ENCODE measurements at places on chromosomes 3 and 15.

- DNase-seq: peak; percentile 94
Observed at GRCh38 chr15:68187559-68187958, 17.6 kb downstream of the CALML4 start.

DNA sequence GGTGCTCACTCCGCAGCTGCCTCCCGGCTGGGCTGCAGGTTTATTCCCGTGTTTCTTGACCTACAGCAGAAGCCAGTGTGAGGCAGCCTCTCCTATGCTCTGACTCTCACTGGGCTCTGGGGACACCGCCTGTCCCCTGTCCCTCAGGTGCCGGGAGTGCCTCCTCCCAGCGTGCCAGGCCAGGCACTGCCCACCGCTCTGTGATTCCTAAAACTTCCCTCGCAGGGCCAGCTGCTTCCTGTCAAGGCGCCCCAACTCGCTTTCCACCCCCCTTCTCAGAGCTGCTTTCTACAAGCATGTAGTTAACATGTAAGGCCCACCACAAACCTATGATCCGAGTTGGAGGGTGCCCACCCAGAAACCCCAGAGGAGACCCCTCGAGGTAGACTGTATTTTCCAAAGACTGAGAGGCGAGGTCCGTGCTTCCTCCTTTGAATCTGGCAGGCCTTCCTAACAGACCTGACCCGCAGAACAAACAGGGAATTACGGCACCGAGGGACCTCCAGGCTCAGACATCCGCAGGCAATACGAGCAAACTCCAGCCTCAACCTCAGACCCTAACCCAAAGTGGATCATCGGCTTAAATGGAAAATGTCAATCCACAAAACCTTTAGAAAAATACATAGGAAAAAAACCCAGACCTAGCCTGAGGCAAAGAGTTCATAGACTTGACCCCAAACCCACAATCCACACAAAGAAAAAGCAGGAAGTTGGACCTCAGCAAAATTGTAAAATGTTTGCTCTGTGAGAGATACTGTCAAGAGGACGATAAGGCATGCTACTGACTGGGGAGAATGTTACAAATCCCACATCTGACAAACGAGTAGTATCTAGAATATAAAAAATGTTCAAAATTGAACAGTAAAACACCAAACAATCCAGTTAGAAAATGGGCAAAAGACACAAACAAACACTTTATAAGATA lies 121.3 kb upstream of the IQSEC1 start:
- DNase-seq: no peak

DNA sequence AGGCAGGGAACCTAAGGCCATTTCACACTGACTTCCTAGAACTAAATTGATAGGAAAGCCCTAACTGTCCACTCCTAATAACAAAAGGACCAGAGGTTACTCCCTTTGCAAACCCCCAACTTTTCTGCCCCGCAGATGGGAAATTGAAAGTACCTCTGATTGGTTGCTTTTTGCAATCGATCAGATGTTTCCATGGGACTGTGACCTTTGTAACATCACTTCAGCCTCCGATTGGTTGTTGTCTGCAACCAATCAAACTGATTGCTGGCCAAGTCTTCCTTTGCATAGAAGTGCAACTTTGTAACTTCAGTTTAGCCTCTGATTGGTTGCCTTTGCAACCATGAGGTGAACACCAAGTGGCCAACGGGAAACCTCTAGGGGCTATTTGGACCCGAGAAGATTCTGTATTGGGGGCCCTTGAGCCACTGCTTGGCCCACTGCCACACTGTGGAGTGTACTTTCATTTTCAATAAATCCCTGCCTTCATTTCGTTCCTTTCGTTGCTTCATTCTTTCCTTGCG lies 11.3 kb upstream of the KNL1 start:
- no peak for DNase-seq

- DNase-seq: no peak
Observed at GRCh38 chr3:176896640-176897039, 300.6 kb downstream of the TBL1XR1 start.

- DNase-seq: no peak
Observed at GRCh38 chr15:55218056-55218455, 21.3 kb upstream of the RSL24D1 start.

DNA sequence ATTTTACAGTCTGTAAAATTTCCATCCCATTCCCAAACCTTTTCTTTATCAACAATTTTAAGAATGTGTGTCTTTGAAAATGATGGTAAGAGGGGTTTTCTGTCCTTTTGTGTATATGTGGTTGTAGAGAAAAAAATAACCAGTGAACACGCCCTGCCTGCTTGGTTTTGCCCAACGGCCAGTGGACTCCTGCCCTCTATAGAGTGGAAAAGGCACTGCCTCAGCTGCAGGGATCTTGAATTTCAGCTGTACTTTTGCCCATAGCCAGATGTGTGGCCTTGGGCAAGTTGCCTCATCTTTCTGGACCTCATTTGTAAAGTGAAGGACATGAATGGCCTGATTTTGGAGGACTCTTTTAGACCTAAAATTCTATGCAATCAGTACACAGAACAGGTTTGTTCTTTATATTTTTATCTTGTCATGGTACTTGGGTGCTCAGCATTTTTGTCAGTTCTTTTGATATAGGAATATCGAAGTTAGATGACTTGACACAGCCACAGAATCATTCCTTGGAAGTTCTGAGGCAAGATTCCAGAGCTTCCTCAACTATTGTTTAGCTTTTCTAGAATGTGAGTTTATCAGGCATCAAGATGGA lies 81.0 kb downstream of the CLDN11 start:
- DNase-seq: peak; percentile 67

- peak; percentile 77 for DNase-seq
Observed at GRCh38 chr3:141487521-141488252, 860 bp downstream of the RASA2 start.

DNA sequence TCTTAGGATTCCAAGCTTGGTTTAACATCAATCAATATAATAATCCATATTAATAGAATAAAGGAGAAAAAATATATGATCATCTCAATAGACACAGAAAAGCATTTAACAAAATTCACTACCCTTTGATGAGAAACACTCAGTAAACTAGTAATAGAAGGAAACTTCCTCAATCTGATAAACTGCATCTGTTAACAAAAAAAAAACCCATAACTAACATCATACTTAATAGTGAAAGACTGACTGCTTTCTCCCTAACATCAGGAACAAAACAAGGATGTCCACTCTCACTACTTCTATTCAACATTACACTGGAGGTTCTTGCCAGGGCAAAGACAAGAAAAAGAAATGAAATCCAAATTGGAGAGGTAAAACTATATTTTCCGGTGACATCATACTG lies 30.5 kb downstream of the LRRK1 start:
- DNase-seq: no peak

GRCh38 chr3:31307131-31307785 lies 225.5 kb upstream of the STT3B start:
- no peak for DNase-seq

DNA sequence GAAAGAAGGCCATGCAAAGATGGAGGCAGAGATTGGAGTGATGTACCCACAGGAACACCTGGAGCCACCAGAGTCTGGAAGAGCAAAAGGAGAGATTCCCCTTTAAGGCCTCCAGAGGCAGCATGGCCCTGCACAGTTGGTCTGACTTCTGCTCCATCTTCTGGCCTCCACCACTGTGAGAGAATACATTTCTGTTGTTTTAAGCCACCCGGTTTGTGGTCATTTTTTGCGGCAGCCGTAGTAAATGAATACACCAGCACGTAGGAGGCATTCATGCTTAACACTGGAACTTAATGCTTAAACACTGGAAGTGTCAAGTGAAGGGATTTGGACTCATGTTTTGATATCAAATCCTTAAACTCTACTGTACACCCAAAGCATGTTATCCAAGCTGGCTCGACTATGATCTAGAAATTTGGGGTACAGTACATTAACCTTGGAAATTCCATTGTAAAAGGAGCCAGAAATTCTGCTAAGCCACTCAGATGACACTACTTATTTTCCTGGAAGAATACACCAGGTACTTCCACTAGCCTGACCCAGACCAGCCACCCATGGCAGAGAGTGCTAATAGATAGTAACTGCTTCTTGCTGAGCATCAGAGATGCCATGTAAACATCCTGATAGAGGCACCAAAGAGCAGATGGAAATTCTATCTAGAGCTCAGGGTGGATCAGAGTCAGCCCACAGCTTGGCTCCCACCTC lies 190.9 kb downstream of the ADAMTS9 start:
- DNase-seq: no peak

DNA sequence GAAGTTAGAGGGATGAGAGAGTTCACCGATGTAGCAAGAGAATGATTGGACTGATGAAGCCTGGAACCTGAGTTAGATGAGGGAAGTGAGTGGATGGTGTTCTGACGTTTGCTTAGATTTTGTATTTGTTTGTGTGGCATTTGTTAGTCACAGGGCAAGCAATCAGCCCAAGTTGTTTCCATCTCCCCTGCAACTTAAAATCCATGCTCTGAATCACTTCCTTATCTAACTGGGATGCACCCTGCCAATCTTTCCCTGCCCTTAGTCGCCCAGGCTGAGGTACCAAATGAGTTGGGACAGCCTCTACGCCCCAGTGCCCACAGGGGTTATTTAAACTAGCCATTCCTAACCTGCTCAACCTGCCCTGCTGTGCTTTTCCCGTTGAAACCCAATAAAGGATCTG lies 12.6 kb downstream of the PAQR5 start:
- DNase-seq: no peak

- no peak for DNase-seq
Observed at GRCh38 chr15:40914486-40914885, 14.7 kb upstream of the DLL4 start.

DNA sequence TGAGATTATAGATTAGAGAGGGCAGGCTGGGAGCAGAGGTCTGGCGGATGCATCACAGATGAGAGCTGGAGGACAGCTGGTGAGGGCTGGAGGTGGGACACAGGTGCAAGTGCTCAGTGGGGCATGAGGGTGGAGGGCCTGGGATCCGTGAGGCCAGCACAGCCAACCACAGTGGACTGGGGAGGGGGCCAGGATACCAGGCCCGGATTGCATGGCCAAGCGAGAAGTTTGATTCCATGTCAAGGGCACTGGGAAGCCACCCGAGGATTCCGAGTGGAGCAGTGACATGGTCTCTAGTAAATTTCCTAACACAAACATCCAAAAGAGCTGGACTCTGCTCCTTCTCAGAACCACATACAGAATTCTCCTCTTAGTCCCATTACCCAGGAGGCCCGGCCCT lies 44.0 kb upstream of the SLC41A3 start:
- DNase-seq: no peak

DNA sequence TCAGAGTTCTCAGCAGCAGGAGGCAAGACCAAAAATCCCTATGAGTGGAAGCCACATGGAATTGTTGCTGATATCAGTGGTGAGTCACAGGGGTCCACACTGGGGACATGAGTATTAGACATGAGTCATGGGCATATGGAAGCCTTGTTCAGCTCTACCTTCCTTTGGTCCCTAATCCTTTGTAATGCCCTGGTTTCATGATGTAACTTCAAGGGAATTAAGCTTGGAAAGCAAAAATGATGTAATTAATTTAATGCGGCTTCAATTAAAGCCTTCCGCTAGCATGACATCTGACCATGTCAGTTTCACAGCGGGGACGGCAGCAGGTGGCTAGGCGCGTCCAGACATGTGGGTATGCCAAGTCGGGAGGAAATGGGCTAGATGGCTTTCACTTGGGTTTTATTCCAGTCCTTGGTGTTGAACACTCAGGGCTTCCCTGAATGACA lies 176.1 kb upstream of the RGMA start:
- DNase-seq: no peak

GRCh38 chr3:28835751-28836150 lies 445.1 kb upstream of the RBMS3 start:
- DNase-seq: no peak

DNA sequence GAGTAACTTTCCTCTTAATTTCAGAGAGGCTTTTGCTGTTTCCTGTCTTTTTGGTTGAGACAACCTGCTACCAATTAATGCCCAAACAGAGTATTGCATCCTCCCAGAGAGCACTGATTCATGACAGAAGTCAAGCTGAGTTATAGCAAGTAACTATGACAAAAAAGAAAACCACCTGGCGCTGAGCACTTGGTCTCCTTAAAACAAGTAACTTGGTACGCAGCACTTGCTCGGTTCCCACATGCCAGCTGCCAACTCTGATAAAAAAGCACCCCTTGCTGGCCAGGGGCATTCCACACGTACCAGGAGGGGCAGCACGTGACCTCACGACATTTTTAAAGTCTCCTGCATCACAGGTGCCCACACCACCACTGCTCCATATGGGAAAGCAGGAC lies 13.5 kb upstream of the MYO5C start:
- DNase-seq: no peak

DNA sequence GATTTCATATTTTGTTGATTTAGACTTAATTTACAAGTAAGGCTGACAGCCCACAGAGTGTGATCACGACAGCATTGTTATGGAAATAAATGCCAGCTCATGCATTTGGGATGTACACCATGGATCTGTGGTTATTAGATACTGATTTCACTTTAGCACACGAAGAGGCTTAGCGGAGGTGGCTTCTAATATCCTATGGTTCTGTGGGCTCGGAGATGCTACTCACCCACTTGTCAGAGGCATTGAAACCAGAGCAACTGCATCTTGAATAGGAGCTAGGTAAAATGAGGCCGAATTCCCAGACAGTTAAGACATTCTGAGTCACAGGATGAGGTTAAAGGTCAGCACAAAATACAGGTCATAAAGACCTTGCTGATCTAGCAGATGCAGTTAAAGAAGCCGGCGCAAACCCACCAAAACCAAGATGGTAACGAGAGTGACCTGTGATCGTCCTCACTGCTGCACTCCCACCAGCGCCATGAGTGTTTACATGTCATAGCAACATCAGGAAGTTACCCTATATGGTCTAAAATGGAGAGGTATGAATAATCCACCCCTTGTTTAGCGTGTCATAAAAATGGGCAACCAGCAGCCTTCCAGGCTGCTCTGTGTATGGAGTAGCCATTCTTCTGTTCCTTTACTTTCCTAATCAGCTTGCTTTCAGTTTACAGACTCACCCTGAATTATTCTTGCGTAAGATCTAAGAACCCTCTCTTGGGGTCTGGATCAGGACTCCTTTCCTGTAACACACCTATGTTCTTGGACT lies 117.5 kb downstream of the PGPEP1L start:
- DNase-seq: no peak

GRCh38 chr3:101870138-101870537 lies 20.8 kb downstream of the NFKBIZ start:
- DNase-seq: no peak

- no peak for DNase-seq
Observed at GRCh38 chr3:32850226-32850625, 32.4 kb downstream of the TRIM71 start.

- no peak for DNase-seq
Observed at GRCh38 chr3:149640976-149641728, 16.7 kb downstream of the WWTR1 start.
